ENCODE measurements at places on chromosomes 16 and 17.

DNA sequence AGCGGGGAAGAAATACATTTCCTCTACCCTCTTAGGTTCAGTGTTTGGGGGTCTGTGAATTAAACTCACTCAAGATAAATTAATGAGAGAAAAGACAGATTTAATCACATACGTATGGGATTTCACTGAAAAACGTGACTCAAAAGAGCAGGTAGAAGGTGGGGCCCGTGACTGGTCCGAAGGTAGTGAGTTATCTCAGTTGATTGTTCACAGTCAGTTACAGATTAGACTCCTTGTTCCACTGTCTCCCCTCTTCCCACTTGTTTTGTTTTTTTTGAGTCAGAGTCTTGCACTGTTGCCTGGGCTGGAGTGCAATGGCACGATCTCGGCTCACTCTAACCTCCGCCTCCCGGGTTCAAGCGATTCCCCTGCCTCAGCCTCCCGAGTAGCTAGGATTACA lies 301.2 kb downstream of the SEC14L1 start:
- DNase-seq, result no peak

DNA sequence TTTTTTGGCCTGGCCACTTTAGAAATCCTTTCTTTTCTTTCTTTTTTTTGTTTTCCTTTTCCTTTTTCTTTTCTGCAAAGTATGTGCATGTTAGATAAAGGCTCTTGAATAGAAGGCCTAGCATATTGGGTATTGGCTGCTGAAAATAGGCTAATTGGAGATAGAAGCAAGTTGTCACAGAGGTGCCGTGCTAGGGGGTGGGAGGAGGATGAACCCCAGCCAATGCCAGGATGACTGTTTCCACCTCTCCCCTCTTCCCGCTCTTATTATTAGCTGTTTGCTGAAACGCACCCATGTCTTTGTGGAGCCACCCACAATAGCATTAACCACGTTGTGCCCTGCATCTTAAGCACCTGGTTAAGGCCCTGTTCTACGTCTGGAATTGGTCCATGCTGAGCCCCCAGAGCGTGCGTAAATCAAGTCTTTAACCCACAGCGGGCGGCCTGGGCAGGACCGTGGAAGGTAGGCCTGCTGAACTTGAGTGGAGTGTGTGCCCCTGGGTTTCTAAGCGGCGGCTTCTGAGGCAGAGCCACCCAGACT lies 123.6 kb downstream of the MSI2 start:
- DNase-seq, result no peak

GRCh38 chr17:42296012-42296411 lies 7.7 kb downstream of the STAT5A start:
- no peak for DNase-seq

GRCh38 chr17:30594223-30594952 lies 117.2 kb downstream of the GOSR1 start:
- no peak for DNase-seq

- DNase-seq, result peak; percentile 30
These were observed 12.9 kb upstream of the ELAC2 start for GRCh38 chr17:13030459-13031300.

DNA sequence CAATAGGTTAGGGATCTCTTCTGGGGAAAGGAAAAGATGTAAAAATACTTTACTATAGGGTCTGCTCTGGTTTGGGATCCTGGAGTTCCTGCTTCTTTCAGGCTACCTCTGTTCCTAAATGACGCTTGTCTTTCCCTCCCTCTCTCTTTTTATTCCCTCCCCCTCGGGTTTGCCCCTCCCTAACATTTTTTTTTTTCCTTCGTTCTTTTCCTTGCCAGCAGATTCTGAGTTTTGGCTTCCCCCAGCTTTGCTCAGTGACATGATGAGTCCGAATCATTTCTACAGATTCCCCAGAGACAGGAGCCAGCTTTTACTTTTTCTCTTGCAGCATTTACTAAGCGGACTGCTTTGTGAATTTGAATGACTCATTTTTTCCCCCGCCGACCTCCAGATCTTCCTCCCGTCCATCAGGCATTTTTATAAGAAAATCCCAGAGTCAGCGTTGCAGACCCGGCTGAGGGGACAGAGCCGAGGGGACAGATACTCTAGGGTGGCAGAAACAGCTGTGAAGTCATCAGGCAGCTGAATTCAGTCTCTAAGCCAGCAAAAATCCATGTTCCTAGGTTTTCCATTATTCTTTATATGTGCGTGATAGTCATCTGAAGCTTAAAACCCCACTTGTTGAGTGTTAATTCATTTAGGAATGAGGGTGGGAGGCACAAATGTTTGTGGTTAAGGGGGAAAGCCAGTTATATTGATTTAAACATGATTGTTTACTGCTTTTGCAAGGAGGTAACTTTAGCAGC lies at the start of gene TMEM100:
TSS of gene TMEM100 (minus strand) at position 123 of the 746 bp plus-strand sequence. CDS start 1,794 bp downstream, outside the sequence.
- no peak for DNase-seq

DNA sequence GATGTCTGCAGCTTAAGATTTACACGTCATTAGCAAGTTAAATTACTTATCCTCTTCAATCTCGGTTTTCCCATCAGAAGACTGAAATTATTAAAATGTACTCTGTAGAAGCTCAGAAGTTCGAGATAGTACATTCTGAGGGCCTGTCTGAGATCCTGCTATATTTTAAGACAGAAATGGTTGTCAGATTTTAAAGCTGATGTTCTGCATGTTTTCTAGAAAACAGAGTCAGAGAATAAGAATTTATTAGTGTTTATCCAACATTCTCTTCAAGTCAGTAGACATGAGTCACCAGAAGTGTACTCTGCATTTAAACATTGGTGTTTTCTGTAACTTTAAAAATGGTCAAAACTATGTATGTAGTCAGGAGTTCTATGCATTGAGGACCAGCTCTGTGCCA lies 155.2 kb upstream of the MYOCD start:
- no peak for DNase-seq

GRCh38 chr17:9098242-9098825 lies 77.0 kb downstream of the NTN1 start:
- DNase-seq, result no peak

- no peak for DNase-seq
These were observed 12.8 kb upstream of the CCL8 start for GRCh38 chr17:34306466-34306865.

- no peak for DNase-seq
These were observed 164.4 kb upstream of the ANKFN1 start for GRCh38 chr17:55988861-55989260.

GRCh38 chr17:77548967-77549366 lies 408.2 kb downstream of the SEC14L1 start:
- no peak for DNase-seq

GRCh38 chr16:4675864-4676786 lies 17.2 kb upstream of the NUDT16L1 start:
- peak; percentile 65 for DNase-seq

DNA sequence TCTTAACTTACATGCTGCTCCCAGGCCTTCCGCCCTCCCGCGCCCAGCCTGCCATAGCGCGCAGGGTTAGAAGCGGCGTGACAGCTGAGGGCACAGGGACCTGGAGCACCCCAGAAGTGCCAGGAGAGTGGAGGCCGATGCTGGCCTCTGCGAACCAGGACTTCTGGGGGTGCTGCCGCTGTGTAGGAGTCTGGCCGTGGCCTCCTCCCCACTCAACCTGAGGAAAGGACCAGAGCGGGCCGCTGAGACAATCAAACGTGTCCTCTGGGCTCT lies 1.9 kb upstream of the TMEM204 start:
- DNase-seq, result no peak

DNA sequence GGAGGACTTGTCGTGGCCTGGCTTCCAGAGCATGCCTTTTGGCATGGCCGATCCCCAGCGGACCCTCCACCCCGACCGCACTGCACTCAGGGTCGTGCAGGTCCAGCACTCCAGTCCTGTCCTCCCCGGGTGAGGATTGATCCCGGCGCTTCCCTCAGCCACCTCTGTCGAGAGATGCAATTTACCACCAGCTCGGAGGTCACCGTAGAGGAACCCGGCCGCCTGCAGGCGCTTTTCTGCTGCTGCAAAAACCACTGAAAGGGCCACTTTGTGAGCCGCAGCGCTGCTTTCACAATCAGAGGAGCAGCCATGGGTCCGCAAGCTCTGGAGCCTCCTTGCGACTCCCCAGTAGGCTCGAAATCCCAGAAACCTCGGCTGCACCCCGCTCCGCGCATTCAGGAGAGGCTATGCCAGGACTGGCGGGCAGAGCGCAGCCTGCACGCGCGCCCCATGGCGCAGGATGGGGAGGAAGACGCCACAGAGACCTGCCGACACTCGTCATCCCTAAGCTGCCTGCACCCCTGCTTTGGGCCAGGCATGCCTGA lies 134.2 kb downstream of the HS3ST2 start:
- DNase-seq, result no peak

DNA sequence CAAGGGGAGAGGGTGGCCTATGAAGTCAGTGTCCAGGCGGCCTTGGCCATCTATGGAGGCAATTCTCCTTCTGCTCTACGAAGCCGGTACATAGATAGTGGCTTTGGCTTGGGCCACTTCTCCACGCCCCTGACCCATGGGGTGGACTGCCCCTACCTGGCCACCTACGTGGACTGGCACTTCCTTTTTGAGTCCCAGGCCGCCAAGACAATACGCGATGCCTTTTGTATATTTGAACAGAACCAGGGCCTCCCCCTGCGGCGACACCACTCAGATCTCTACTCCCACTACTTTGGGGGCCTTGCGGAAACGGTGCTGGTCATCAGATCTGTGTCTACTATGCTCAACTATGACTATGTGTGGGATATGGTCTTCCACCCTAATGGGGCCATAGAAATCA lies 17.3 kb downstream of the AOC3 start:
- DNase-seq, result no peak

DNA sequence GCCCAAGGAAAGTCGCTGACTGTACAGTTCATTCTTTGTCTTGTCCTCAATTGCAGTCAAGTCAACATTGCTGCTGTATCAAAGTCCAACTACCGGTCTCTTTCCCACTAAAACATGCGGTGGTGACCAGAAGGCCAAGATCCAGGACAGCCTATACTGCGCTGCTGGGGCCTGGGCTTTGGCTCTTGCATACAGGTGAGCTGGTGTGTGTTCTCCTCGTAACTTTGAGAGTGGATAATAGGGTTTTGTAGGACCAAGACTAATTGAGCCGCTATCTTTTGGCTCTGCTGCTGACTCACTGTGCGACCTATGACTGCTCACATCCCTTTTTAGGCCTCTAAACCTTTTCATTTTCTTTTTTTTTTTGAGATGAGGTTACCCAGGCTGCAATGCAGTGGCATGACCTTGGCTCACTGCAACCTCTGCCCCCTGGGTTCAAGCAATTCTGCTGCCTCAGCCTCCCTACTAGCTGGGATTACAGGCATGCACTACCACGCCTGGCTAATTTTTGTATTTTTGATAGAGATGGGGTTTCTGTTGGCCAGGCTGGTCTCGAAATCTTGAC lies 38.7 kb downstream of the PHKB start:
- DNase-seq, result no peak

GRCh38 chr17:1820528-1821252 lies 9.0 kb downstream of the SMYD4 start:
- no peak for DNase-seq

GRCh38 chr16:31519759-31520431 lies 7.8 kb upstream of the AHSP start:
- no peak for DNase-seq

- DNase-seq, result no peak
These were observed 15.7 kb downstream of the ETV4 start for GRCh38 chr17:43530288-43531081.

- DNase-seq, result no peak
These were observed 4.3 kb downstream of the TMC6 start for GRCh38 chr17:78124081-78124835.

DNA sequence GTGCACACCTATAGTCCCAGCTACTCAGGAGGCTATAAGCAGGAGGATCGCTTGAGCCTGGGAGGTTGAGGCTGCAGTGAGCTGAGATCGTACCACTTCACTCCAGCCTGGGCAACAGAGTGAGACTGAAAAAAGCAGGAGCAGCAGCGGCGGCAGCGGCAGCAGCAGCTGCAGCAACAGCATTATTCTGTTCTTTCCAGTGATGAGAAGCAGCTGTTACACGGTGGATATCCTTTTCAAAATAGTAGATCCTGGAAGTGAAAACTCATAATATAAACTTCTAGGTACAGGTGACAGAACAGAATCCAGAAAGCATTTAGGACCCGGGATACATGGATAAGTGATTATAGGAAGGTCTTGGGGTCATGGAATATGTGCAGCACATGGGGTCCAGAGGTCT lies 17.8 kb upstream of the HNF1B start:
- DNase-seq, result no peak

DNA sequence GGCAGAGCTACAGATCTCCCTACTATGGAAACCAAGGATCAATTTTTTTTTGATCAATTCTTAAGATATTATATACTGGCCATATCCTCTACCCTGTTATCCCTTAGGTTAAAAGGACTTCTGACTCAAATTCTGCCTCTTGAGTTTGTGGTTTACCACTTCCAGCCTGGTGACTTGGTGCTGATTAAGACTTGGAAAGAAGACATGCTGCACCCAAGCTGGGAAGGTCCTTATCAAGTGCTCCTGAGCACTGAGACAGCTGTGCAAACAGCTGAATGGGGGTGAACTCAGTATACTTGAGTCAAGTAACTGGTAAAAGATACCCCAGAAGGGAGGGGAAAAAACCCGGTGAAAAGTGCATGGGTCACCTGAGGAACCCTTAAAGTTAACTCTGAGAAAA lies 20.5 kb upstream of the SPACA3 start:
- no peak for DNase-seq

GRCh38 chr17:68710035-68710780 lies 109.0 kb upstream of the FAM20A start:
- DNase-seq, result no peak

- DNase-seq, result no peak
These were observed 36.4 kb downstream of the EFCAB5 start for GRCh38 chr17:29977836-29978235.

DNA sequence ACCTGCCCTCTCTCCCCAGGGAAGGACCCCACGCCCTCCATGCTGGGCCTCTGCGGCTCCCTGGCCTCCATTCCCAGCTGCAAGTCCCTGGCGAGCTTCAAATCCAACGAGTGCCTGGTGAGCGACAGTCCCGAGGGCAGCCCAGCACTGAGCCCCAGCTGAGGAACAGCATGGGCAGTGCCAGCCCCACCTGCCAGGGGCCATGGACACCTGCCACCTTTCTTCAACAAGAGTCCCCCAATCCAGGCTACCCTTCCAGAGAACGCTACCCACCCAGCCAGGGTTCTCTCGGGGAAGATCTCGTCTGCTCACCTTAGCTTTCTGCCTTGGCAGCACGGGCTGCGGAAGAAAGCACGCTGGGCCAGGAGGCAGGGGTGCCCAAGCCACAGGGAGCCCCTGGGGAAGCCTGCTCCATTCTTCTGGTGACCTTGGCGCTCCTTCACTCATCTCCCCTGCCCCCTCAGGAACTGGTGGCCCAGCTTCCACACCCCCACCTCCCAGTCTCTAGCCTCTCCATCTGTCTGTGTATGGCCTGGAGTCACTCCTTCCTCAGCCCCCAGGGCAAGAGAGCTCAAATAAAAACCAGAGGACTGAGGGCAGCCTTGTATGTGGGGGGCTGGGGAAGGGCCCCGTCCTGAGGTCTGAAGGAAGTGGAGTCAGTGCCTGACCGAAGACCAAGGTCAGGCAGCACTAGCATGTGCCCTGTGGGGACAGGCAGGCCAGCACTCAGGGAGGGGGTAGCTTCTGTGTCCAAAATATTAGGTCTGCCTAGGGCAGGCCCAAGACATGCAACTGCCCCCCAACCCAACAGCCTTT lies 6.3 kb downstream of the SLC25A39 start:
- no peak for DNase-seq
